Thoracic aorta (tissue), 2 donors: ENCODE measurements at places on chromosomes 12 and 14. TPM values are rescaled to one million over a fixed set of nuclear protein-coding genes. Genes with fewer than 3 reads are reported as not detected.

GRCh38 chr14:23539248-23540140 is 12.1 kb downstream of the ZFHX2 start:
- no peak overlapping the region for H3K4me3 ChIP-seq
- H3K27ac ChIP-seq: no peak overlapping the region
- H3K4me1 ChIP-seq: no peaks in the 10 kb centered on the region
- no peaks in the 10 kb centered on the region for H3K27me3 ChIP-seq
- H3K36me3 ChIP-seq: no peaks in the 10 kb centered on the region

DNA sequence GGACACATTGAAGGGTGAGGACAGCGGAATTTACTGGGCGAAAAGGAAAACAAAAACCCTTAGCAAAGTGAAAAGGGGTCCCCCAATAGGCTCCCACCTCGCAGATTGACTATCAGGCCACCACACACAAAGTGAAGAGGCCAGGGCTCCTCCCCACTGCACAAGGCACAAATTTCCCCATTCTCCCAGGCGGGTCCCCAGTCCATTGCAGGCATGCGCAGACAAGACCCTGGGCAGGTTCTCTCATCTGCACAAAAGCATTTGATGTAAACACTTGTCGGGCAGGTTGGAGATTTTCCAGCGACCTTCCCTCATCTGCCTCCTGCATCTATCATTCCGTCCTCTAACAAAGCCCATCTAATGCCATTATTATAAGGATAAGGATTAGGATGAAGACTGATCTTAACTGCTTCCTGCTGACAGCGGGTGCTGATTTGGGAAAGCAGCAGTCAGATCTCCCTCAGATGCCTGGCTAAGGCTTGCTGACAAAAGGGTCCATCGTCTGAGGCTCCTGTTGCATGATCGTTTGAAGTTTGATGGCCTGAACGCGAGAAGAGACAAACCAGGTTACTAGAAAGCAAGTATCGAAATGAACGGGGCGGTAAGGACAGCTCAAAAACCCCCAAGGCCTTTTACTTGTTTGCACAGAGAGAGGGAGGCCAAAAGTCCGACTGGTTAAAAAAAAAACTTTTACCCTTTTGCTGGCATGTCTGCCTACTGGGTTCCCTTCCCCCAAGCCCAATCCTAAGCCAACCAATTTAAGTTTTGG is 14.4 kb downstream of the ASCL4 start:
- no peak overlapping the region for H3K27ac ChIP-seq
- DNase-seq: no peak
- no peaks in the 10 kb centered on the region for H3K36me3 ChIP-seq
- H3K27me3 ChIP-seq: no peaks in the 10 kb centered on the region
- no peak overlapping the region for H3K4me3 ChIP-seq

GRCh38 chr14:85573406-85573805 is 43.5 kb downstream of the FLRT2 start:
- H3K27me3 ChIP-seq: no peaks in the 10 kb centered on the region
- H3K27ac ChIP-seq: no peak overlapping the region
- H3K4me3 ChIP-seq: no peak overlapping the region
- no peaks in the 10 kb centered on the region for H3K36me3 ChIP-seq
- H3K4me1 ChIP-seq: no peaks in the 10 kb centered on the region
- no peak for DNase-seq

DNA sequence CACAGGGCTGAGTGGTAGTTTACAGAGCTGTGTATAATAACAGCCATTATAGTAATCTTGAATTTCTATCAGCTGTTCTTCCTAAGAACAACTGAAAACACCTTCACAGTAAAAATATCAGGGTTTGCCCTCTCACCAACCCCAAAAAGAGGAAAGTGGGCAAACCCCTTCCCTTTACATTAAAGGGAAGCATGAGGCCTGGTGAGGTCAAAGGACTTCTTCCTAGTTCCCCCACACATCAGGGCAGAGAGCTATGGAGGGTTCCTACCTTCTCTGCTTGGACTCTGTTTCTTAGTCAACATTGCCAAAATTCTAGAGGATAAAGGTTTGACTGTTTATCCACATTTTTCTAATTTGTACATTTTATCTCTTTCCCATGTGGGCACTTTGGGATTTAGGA is 4.4 kb upstream of the RPAP3 start:
- H3K36me3 ChIP-seq: no peaks in the 10 kb centered on the region
- no peak for DNase-seq
- no peak overlapping the region for H3K27ac ChIP-seq
- H3K27me3 ChIP-seq: no peaks in the 10 kb centered on the region

GRCh38 chr12:122085591-122085990 is 7.0 kb downstream of the MLXIP start:
- peaks cover 60% of the 10 kb centered on the region for H3K4me1 ChIP-seq
- no peaks in the 10 kb centered on the region for H3K36me3 ChIP-seq
- no peak for DNase-seq
- H3K27me3 ChIP-seq: no peaks in the 10 kb centered on the region
- no peak overlapping the region for H3K4me3 ChIP-seq
- H3K27ac ChIP-seq: no peak overlapping the region

- H3K4me1 ChIP-seq: no peaks in the 10 kb centered on the region
- H3K36me3 ChIP-seq: no peaks in the 10 kb centered on the region
- no peak for DNase-seq
- H3K27me3 ChIP-seq: no peaks in the 10 kb centered on the region
- H3K4me3 ChIP-seq: no peak overlapping the region
These were observed 70.9 kb downstream of the STXBP6 start for GRCh38 chr14:24978862-24979724.

DNA sequence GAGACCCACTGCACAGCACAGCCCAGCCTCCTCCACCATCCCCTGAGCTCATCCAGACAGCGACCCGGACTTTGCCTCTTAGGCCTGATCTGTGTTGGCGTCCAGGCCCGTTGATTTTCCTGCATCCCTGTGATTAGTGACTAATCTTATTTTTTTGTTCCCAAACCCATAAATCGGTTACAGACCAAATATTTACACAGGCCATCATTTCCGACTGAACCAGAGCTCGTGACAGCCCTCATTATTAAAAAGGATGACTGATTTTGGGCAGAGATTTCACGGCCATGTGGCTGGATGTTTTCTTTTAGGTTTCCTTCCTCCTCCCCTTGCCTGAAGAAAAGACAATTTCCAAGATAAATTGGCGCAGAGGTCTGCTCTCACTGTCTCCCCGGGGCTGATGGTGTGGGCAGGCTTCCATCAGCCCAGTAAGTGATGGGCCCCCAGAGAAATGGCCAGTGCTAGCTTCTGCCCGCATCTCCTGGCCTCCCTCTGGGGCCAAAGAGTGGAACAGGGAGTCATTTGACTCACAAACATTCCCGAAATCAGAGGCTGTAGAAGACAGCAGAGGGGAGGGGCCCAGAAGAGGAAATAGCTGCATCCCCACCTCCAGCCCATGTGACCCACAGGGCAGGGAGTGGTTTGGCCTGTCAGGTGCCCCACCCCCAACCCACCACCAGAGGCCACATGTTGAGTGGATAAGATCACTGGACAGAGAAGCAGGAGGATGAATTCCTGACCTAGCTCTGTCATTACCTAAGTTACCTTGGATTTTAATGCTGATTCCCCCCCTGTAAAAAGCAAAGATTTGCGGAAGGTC is 283.5 kb downstream of the KSR2 start:
- H3K27ac ChIP-seq: no peak overlapping the region
- no peaks in the 10 kb centered on the region for H3K36me3 ChIP-seq
- H3K4me1 ChIP-seq: no peaks in the 10 kb centered on the region
- no peak overlapping the region for H3K4me3 ChIP-seq
- no peak for DNase-seq

DNA sequence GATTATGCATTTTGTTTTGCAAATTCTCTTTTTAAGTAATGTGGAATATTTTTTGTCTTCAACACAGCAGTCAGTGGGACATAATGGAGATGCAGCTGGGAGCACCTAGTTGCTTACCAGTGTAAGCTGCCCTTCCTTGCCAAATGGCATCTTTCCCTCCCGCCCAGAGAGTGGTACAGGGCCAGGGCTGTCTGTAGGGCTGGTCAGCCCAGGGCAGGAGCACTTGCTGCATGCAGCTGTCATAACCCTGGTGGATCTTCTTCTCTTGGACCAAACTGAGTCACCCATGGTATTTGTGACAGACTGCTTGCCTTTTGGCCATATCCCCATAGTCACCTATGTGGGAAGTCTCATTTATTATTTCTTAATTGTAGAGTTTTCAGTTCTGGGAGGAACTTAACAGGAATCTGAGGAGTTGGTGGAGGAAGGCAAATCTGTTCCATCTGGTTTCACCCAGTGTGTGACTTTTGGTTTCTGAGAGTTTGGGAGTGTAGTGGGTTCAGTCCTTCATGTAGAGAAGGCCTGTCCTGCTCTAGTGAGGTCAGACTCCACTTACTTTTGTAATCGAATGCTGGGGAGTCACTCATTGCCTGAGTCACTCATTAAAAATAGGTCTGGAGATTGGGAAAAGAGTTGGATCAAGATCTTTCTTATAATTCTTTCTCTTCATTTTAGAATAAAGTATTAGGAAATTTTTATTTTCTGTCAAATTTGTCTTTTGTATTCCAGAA is 62.0 kb upstream of the ASPG start:
- no peaks in the 10 kb centered on the region for H3K36me3 ChIP-seq
- no peaks in the 10 kb centered on the region for H3K27me3 ChIP-seq

- H3K4me1 ChIP-seq: no peaks in the 10 kb centered on the region
- no peak overlapping the region for H3K27ac ChIP-seq
- no peaks in the 10 kb centered on the region for H3K27me3 ChIP-seq
- no peaks in the 10 kb centered on the region for H3K36me3 ChIP-seq
- H3K4me3 ChIP-seq: no peak overlapping the region
These were observed 193.6 kb downstream of the KSR2 start for GRCh38 chr12:117774941-117775775.

GRCh38 chr14:39683691-39684260 is 251.5 kb upstream of the FBXO33 start:
- no peaks in the 10 kb centered on the region for H3K4me1 ChIP-seq
- H3K27me3 ChIP-seq: no peaks in the 10 kb centered on the region
- no peak overlapping the region for H3K27ac ChIP-seq
- no peak overlapping the region for H3K4me3 ChIP-seq
- no peaks in the 10 kb centered on the region for H3K36me3 ChIP-seq

GRCh38 chr12:97299847-97300246 is 162.8 kb upstream of the RMST start:
- no peak for DNase-seq
- no peaks in the 10 kb centered on the region for H3K27me3 ChIP-seq
- H3K27ac ChIP-seq: no peak overlapping the region
- H3K4me3 ChIP-seq: no peak overlapping the region
- no peaks in the 10 kb centered on the region for H3K4me1 ChIP-seq

FGFR1OP2 gene
- 79.6 TPM for total RNA-seq

RAD51AP1 gene
- not detected for total RNA-seq

FOXN4 gene
- not detected for total RNA-seq

VRTN gene
- not detected for total RNA-seq

CRIP2 gene
- 748 TPM for total RNA-seq

STAB2 gene
- total RNA-seq: not detected

GPR132 gene
- total RNA-seq: 2.3 TPM

SUPT16H gene
- 87.3 TPM for total RNA-seq

COCH gene
- 9.9 TPM for total RNA-seq
